ENCODE measurements at places on chromosomes 11 and 22.

GRCh38 chr11:109853156-109853776, 239.9 kb upstream of the ZC3H12C start:
- DNase-seq: no peak

- no peak for DNase-seq
Measured at GRCh38 chr11:12159351-12160099, 49.1 kb downstream of the MICAL2 start.

GRCh38 chr22:25822344-25822743, 80.4 kb downstream of the MYO18B start:
- no peak for DNase-seq

DNA sequence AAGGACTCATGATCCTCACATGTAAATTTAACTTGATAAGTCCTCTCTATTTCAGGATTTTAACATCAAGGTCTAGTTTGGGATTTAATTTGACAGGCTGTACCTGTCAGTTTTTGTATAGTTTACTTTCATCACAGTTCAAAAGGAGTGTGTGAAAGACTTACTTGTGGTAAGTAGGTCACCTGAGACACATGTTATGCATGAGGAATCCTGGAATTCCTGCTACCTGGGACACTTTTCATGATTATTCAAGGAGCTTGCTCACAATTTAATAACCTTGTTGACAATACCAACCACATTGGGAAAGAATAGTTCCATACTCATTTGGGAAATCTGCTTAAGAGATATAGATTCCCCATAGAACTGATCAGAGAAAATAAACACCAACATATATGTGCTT, 15.8 kb upstream of the SLC36A4 start:
- no peak for DNase-seq

DNA sequence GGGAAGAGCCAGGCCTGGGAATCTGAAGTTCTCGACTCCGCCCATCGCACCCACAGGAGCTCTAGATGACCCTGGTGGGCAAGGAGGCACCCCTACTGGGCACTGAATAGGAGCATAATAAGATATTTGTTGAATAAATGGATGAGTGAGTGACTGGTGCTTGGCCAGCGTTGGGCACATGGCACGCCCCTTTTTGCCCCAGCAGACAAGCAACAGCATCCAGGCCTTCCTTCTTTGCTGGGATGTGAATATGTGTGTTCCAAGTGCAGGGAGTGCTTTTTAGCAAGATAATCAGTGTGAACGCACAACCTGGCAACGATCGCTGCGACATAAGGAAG, 443 bp upstream of the CELF1 start:
- no peak for DNase-seq

- no peak for DNase-seq
Measured at GRCh38 chr11:130330101-130330684, 15.5 kb upstream of the ZBTB44 start.

GRCh38 chr11:19818619-19819018, 106.0 kb downstream of the NAV2 start:
- no peak for DNase-seq

- DNase-seq: no peak
Measured at GRCh38 chr22:38142606-38143005, 32.1 kb upstream of the BAIAP2L2 start.

DNA sequence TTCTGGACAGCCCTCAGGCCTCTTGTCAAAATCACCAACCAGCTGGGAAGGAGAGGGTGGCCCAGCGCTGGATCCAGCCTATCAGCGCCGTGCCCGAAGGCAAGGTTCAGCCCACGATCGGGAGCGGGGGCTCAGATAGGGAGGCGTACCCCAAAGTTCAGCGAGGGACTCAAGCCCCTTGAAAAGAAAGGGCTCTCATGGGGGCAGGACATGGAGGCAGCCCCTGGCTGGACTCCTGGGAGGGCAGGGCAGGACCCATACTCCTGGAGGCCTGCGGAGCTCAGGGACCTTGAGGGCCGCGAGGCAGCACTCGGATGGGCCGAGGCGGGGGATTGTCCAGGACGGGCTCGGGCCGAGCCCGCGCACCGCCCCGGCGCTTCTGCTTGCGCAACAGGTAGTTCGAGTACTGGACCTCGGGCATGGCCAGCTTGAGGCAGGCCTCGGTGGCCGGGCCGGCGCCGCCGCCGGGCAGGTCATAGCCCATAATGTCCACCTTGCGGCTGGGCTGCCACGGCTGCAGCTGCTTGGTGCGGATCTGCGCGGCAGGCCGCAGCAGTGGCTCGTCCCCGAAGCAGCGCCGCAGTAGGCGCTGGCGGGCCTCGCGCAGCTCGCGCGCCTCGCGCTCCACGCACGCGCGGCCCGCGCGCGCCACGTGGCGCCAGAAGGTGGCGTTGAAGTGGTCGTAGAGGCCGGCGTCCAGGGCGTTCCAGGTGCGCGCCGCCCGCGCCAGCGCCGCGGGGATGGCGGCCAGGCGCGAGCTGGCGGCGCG, 6.5 kb downstream of the GAL3ST3 start:
- DNase-seq: no peak

GRCh38 chr22:46472722-46473016, 64.8 kb downstream of the CELSR1 start:
- DNase-seq: no peak

DNA sequence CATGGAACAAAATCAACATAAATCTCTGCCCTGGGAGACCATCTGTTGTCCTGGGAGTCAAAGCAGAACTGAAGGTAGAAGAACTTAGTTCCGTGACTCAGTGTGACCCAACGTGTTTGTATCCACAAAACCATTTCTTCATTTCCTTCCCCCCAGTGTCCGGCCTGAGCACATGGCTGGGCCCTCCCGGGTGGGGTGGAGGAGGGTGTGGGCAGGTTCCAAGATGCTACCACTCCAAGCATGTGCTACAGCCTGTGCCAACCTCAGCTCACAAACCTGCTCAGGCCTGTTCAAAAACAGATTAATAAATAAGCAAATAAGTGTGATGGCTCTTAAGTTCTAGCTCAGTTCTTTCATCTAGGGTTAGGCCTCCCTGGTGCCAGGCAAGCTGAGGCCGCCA, 55.3 kb downstream of the SHANK2 start:
- DNase-seq: no peak

- DNase-seq: no peak
Measured at GRCh38 chr11:105611572-105612441, 1.9 kb downstream of the GRIA4 start.

GRCh38 chr22:18101536-18101935, 9.1 kb upstream of the TUBA8 start:
- no peak for DNase-seq

- peak; percentile 32 for DNase-seq
Measured at GRCh38 chr22:30694640-30695350, at the start of gene OSBP2. Gene OSBP2, plus strand, starts transcription at chr22:30694874. Its CDS starts 36 bp downstream, at chr22:30694910.

DNA sequence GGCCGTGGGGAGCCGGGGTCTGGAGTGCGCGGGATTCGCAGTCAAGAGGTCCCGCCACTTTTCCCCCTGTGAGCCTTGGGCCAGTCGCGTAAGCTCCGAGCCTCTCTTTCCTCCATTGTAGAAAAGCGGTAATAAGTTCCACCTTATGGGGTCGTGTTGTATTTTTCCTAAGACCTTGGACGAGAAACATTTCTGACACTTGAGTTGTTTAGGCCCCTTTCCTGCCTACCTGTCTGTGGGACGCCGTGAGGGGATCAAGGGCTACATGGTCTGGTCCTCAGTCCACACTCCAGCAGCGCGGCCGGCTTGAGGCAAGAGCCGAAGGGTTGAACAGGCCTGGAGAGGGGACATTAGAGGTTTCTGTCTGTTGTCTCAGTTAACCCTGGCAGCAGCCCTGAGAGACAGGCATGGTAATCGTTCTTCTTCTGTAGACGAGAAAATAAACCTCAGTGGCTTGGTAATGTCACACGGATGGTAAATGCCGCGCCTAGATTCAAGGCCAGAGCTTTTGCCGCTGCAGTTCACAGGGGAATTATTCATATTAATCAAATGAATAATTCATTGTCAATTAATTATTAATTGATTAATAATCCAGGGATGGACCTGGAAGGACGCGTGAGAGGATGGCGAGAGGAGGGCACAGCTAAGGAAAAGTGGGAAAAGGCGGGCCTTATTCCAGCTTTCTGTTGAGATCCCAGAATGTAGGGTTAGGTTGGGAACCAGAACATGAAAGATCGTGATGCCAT, 545 bp downstream of the FEN1 start:
- no peak for DNase-seq

DNA sequence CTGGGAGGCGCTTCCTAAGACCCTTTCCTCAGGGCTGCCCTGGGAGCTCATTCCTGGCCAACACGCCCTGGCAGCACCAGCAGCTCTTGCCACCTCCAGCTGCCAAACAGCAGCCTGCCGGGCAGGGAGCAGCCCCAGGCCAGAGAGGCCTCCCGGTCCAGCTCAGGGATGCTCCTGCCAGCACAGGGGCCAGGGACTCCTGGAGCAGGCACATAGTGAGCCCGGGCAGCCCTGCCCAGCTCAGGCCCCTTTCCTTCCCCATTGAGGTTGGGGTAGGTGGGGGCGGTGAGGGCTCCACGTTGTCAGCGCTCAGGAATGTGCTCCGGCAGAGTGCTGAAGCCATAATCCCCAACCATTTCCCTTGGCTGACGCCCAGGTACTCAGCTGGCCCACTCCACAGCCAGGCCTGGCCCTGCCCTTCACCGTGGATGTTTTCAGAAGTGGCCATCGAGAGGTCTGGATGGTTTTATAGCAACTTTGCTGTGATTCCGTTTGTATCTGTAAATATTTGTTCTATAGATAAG, 7.6 kb downstream of the SLC39A13 start:
- no peak for DNase-seq

- DNase-seq: no peak
Measured at GRCh38 chr11:15893080-15893492, 463.3 kb downstream of the SOX6 start.

GRCh38 chr11:30228323-30228884, 2.4 kb upstream of the FSHB start:
- no peak for DNase-seq

DNA sequence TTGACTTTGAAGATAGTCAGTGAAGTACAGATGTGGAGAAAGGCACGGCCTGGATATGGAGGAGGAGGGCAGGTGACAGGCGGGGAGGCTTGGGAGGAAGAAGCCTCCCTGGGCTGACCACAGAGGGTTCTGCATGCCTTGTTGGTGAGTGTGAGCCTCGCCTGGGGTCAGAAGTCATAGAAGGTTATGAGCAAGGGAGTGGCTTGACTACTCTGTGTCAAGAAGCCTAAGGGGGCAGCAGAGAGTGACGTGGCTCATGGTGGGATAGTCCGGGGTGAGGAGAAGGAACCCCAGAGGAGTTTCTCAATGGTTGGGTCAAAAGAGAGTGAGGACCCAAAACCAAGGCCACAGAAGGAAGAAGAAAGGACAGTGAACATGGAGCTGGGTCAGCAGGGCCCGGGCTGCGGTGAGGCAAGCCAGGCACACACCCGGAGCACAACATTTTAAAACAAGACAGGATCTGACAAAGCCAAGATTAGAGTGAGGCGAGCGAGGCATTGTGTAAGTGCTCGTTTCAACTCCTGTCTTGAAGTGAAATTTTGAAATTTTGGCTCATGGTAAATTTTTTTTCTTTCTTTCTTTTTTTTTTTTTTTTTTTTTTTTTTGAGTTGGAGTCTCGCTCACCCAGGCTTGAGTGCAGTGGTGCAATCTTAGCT, 31.9 kb downstream of the PDGFB start:
- no peak for DNase-seq

GRCh38 chr22:25688627-25689026, 53.4 kb upstream of the MYO18B start:
- no peak for DNase-seq

GRCh38 chr11:85737738-85738137, 51.7 kb upstream of the CCDC89 start:
- DNase-seq: no peak

DNA sequence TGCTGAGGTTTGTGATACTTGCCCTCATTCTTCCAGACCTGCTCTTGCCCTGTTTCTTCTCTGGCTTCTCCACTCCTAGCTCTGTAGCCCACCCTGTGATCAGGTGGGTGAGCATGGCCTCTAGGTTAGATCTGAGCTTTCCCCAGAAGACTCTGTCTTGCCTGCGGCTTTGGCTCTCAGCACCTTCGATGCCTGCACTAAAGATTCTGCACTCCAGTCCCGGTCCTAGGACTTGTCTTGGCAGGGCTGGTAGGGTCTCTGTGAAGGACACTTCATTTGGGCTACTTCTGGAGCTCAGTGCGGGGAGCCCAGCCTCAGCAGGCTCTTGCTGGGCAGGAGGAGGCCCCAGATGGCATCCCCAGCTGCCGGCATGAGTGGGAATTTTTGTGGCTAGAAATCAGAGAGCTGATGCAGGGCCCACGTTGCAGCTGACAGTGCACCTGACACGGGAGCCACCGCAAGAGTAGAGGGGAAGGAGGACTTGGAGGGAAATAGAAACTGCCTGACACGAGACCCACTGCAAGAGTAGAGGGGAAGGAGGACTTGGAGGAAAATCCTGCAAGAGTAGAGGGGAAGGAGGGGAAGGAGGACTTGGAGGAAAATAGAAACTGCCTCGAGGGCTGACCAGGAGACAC, 226.9 kb upstream of the B3GAT1 start:
- no peak for DNase-seq

- no peak for DNase-seq
Measured at GRCh38 chr11:130999992-131000770, 83.9 kb upstream of the SNX19 start.

DNA sequence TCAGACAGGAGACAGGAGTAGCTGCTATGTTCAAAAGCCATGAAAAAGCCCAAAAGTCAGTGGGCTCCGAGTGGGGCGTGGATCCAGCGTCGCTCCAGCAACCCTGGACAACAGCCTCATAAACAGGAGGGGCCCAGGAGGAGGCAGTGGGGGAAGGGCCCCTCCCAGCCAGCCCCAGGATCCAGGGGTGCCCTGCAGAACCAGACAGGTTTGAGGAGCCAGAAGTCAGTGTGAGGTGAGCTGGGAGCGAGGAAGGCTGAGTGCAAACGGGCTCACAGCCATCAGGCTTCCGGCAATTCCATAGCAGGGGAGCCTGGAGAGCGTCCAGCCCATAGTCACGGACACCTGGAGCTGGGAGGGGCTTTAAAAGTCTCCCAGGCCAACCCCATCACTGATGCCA, 217.7 kb downstream of the MN1 start:
- no peak for DNase-seq

DNA sequence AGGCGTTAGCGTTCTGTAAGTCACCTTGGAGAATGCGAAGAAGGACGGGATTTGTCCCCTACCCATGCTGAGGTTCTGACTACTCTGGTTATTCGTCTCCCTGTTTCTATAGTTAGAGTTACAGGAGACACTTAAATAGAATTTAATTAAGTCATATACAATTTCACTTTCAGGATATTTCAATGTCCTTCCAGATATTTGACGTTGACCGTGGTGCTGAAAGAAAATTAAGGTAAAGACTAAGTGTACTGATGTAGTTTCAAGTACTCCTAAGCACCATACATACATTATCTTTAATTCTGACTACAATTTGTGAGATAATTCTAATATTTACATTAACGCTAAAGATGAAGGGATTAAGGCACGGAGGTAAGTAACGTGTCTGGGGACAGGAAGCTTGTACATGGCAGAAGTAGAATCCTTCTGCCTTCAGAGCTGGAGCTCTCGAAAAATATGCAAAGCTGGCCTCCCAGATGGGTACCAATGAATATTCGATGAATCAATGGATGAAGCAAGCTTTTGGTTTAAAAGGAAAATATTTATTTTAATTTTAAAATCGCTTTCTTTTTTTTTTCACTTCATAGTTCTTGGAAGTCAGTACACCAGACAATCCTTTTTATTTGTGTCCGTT, 539 bp upstream of the SLC36A4 start:
- DNase-seq: no peak

Measured in GM12892 (cell line).